ENCODE measurements at places on chromosomes 11 and 22.

DNA sequence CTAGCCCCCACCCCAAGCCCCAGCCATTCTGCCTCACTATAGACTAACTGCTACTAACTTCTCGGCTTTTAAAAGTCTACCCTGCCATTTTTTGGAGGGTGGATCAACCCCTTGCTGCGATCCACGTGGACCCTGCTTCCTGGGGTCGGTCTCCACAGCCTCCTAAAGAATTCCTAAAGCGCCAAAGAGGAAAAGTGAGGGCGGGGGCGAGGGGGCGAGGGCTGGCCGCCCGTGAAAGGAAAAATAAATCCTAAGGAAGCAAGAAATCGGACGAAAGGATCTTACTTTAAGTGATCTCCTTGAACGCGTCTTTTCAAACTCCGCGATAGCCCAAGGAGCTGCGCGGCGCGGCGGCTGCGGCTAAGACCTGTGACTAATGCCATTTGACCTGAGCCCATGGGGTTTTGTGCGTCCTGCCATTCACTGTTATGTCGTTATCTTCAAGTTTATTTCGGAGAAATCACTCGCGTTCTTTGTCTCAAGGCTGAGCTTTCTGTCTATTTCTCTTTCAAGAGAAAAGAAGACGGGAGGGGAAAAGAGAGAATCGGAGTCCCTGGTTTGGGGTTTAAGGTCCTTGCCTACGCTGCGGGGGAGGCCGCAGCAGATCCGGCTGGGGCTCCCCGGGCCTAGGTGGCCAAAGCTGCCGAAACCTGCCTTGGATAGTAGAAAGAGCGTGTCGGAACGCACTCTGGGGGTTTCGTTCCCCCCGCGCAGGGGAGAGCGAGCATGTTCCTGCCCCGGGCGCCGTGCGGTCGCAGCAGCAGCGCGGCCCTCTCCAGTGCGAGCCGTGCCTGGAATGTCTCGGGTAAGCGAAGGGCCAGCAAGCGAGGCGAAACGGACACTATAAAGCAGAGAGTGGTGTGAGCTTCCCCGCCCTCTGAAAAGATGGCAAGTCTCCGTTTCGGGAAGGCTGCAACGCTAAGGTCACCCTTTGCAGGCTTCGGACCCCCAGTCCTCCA is 2.8 kb upstream of the DBX1 start:
- peak; percentile 25 for DNase-seq

GRCh38 chr11:65100674-65101350 is 4.8 kb downstream of the VPS51 start:
- DNase-seq: no peak

DNA sequence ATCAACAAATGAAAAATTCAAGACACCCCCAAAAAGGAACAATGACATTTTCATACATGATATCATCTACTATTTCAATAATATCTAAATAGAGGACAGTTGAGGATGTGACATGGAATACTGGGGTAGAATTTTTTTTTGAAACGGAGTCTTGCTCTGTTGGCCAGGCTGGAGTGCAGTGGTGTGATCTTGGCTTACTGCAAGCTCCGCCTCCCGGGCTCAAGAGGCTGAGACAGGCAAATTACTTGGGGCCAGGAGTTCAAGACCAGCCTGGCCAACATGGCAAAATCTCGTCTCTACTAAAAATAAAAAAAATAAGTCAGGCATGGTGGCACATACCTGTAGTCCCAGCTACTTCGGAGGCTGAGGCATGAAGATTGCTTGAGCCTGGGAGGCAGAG is 41.4 kb downstream of the LRRC74B start:
- no peak for DNase-seq

DNA sequence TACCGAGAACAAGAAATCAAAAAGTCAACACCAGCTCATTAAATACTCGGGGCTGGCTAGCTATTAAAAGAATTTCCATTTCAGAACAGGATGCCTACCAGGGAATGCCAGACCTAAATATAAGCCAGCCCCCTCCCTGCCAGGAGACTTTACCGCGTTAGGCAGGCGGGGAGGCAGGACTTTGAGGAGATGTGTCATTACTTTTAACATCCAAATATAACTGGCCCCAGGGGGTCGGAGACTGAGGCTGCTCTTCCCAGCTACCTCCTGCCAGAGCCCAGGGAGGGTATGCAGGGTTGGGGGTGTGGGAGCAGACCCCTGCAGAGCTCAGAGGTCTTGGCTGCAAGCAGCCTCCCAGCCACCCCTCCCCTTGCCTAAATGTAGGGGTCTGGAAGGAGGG is 183.5 kb downstream of the DSCAML1 start:
- no peak for DNase-seq

GRCh38 chr22:27060190-27060589 is 402.8 kb downstream of the MIAT start:
- no peak for DNase-seq

All from NCI-H2227 treated with DMSO at 0.1 percent for 48 hours (cell line).